ENCODE measurements at places on chromosomes 7 and 10.

GRCh38 chr10:129877773-129878371 is 86.2 kb downstream of the EBF3 start:
- no peak for DNase-seq

GRCh38 chr7:84372155-84372621 is 177.6 kb upstream of the SEMA3A start:
- peak; percentile 91 for DNase-seq

DNA sequence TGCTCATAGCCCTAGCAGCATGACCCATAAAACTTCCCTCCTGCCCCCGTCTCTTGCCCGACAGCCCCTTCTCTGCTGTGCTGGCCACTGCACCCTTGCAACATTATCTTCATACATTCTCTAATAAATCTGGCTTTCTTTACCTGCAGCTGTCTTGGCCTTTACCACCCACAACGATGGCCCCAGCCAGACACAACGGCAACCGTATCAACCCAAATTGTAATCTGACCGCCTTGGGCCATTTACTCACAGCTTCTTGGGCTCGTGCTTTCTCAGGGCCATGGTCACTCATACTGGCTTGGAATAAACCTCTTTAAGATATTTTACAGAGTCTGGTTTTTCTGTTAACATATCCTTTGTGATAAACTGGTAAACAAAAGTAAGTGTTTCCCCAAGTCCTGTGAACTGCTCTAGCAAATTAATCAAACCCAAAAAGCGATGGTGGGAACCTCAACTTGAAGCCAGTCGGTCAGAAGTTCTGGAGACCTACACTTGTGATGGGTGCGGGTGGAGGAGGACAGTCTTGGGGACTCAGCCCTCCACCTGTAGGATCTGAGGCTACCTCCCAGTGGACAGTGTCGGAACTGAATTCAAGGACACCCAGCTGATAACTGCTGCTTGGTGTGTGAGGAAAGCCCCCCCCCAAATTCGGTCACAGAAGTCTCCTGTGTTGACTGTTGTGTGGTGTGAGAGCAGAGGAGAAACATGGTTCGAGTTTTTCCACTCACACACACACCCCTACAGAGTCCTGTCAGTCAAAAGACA is 87.6 kb upstream of the ATP6V0A4 start:
- no peak for DNase-seq

GRCh38 chr10:17100586-17100985 is 29.0 kb downstream of the CUBN start:
- DNase-seq: no peak

DNA sequence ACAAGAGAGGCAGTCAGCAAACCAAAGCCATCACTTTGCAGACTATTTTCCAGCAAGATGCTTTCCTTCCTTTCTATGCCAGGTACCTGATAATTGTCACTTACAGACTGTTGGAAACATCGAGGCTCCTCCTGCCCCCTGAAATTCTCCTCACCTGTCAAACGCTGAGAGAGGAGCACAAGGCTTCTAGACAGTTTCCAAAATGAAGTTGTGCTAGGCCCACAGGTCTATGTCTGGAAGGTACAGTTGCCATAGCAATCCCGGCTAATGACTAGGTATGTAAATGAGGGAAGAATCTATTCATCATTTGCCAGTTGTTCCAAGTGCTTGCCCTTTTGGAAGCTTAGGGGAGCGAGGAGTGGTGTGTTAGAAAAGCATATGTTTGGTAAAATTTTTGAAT is 334.4 kb downstream of the CALN1 start:
- DNase-seq: no peak

DNA sequence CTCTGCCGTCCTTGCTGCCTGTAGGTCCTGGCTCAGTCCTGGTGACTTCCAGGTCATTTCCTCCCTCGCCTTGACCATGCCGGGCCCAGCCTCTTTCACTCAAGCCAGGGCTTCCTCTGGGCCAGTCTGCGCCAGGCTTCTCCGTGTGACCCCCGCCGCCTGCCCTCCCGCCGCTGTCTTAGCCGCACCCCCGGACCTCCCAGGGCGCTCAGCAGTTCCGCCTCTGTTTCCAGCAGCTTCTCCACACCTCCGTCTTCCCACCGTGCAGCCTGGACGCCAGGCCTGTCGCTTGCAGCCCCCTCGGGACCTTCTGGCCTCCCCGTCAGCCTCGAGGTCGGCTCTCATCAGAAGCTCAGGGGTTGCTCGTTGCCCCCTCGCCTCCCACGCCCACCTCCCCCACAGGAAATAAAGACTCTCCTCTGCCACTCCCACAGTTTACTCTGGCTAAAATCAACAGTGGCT is 123.0 kb upstream of the FZD8 start:
- DNase-seq: no peak

DNA sequence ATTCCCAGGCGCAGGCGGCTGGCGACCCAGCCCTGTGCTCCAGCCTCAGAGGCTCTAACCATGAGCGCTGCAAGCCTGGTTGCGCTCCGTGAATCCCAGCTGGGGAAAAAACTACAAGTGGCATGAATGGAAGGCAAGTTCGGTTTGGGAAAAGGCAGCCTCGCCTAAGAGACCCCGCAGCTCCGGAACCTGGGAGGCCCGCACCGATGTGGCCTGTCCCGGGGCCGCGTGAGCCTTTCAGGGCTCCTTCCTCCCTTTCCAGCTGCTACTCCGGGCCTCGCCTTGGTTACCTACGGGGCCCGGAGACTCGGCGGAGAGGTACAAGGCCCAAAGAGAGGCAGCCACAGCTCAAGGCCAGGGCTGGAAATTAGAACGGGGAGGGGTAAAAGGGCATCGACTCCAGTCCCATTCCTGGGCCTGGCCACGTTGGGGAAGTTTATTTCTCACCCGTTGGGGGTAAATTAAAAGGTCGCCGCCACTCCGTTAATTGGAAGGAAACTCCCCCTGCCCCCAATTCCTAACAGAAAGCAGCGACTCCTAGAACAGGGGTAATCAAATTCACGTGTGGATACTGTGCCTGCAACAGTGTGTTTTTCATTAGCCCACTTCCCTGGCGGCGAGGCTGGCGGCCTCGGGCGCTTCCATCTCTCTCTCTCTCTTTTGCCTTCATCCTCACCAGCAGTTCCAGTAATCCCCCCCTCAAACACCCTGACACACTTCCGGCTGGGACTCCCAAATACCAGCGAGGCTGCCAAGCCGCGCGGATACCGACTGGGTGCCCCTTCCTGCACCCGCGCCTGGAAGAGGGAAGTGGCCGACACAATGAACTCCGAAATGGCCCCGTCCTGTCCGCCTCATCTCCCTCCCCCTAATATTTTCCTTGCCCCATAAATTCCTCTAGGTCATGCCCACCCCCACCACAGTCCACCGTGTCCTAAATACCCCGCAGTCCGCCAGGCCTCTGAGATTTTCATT is 1.5 kb upstream of the HOXA9 start:
- DNase-seq: peak; percentile 49

GRCh38 chr10:116728526-116729096 is 13.8 kb downstream of the HSPA12A start:
- DNase-seq: peak; percentile 21

- no peak for DNase-seq
These were observed 6.9 kb downstream of the CYCS start for GRCh38 chr7:25118048-25118753.

- DNase-seq: peak; percentile 48
These were observed 373.5 kb upstream of the CELF2 start for GRCh38 chr10:10644008-10644646.

- DNase-seq: no peak
These were observed 32.0 kb downstream of the EEPD1 start for GRCh38 chr7:36185092-36185491.

DNA sequence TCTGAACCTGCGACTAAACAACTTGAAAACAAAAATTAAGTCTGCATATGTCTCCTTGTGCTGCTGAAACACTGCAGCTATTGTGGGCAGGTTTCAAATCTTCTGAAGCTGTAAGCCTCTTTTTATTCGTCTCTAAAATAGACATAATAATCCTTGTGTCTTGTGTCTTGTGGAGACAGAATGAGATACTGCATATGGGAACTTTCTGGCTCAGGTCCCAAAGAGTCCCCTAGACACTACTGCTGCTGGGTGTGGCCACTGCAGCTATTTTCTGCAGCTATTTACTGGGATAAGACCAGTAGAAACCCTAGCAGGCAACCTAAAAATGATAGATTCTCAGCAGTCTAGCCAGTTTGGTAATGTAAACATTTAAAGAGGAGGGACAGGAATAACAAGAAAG is 252.0 kb downstream of the ELMO1 start:
- DNase-seq: no peak

GRCh38 chr10:117934477-117934876 is 112.3 kb downstream of the RAB11FIP2 start:
- no peak for DNase-seq

Measured in fibroblast of upper back skin (primary cell).